ENCODE measurements at places on chromosomes 12 and 14. TPM values are rescaled to one million over a fixed set of nuclear protein-coding genes. Genes with fewer than 3 reads are reported as not detected.

Gene PAPLN
- 1.3 TPM for total RNA-seq

DNA sequence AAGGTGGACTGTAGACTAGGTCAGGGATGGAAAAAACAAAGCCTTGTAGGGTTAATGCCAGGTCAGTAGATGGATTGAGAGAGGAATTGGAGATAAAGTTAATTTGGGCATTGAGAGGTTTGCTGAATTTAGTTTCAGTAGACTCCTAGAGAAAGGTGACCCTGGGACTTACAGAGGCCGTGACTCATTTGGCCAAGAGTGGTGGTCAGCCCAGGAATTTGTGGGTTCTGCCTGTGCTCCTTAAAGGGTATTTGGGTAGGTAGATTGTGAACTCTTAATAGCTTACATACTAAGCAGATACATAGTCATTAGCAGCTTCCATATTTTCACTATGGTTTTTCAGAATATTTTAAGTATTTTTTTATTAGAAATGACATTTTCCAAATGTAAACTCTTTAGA is 21.8 kb downstream of the PLEKHA5 start:
- no peaks in the 10 kb centered on the region for H3K4me1 ChIP-seq
- no peaks in the 10 kb centered on the region for H3K36me3 ChIP-seq
- H3K27me3 ChIP-seq, result no peaks in the 10 kb centered on the region
- DNase-seq, result no peak

- H3K36me3 ChIP-seq, result no peaks in the 10 kb centered on the region
- no peak overlapping the region for H3K4me3 ChIP-seq
- H3K27me3 ChIP-seq, result no peaks in the 10 kb centered on the region
Observed at GRCh38 chr14:93764211-93764659, 24.1 kb downstream of the PRIMA1 start.

Gene B4GALNT3
- total RNA-seq, result 0.66 TPM

DNA sequence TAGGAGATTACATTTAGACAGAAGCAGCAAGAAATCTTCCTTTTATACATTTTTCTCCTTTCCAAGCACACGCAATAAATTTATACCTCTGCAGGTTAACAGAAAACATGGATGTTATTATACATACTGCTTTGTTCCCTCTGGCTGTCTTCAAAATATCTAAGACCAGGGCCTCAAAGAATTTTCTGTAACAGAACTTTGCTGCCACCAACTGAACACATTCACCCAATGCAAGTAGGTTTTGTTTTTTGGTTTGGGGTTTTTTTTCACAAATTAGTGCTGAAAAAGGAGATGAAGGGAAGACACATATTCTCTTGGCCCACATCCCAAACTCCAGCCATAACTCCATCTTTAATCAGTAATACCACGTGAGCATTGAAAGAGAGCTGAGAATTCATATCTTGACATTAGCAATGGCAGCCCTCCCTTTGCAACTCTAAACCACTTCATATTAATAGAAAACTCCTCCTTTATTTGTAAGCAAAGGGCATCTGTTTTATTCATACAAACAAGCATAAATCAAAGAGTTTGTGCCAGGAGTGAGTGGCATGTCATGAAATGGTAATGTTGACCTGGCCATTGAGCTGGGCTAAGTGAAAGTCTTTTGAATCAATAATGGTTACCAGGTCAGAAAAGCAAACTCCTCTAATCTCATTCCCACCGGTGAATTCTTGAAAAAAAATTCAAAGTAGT is 150.8 kb upstream of the FSCB start:
- peaks cover 16% of the 10 kb centered on the region for H3K4me1 ChIP-seq
- no peak overlapping the region for H3K4me3 ChIP-seq
- H3K36me3 ChIP-seq, result no peaks in the 10 kb centered on the region
- peak overlapping the region; percentile 10 for H3K27ac ChIP-seq

Gene SERPINA10
- 114 TPM for total RNA-seq

DNA sequence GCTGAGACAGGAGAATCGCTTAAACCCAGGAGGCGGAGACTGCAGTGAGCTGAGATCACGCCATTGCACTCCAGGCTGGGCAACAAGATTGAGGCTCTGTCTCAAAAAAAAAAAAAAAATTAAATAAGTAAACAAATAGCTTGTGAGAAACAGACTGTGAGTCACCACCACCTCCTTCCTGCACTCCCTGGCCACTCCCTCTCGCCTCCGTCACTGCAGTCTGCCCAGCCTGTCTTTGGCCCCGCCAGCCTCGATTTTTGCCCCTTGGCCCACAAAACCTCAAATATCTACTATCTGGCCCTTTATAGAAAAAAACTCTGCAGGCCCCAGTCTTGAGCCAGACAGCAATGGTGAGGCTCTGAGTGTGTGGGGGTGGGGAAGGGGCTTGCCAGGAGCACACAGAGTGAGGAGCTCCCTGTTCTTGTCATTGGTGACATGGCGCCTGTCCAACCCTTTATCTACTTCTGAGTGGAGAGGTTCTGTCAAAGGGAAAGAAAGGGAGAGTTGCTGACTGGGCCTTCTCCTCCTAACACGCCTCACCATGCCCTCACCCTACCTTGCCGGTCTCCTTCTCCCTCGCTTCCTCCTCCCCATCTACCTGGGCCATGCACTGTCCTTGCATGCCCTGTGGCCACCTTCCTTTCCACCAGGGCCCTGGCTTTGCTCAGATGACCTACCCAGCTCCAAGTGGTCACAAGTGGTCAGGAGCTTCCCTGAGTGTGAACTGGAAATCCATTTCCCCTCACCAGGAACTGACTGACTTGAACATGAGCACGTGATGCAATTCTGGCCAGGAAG is 22.1 kb downstream of the LGMN start:
- no peaks in the 10 kb centered on the region for H3K4me1 ChIP-seq
- no peak for DNase-seq
- H3K27ac ChIP-seq, result peak overlapping the region; percentile 67
- H3K4me3 ChIP-seq, result no peak overlapping the region
- H3K27me3 ChIP-seq, result no peaks in the 10 kb centered on the region
- H3K36me3 ChIP-seq, result peaks cover 3% of the 10 kb centered on the region

DNA sequence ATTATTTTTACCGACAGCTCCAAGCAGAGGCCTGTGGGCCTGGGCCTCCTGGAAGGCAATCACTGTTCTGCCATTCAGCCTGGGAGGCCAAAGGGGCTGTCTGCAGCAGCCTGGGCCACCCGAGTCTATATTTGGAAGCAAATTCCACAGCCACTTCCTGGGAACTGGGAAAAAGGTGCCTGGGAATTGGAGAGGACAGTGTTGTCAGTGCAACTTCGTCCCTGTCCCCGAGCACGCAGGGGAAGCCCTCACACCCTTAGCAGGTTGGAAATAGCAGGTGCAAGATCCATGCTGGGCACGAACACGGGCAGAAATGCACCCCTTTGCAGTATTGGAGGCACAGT is 9.6 kb upstream of the TBX5 start:
- no peak for DNase-seq
- peaks cover 18% of the 10 kb centered on the region for H3K27me3 ChIP-seq
- no peak overlapping the region for H3K27ac ChIP-seq
- no peaks in the 10 kb centered on the region for H3K4me1 ChIP-seq

Gene FZD10
- not detected for total RNA-seq

Gene ACVR1B
- total RNA-seq, result 14.1 TPM

- no peaks in the 10 kb centered on the region for H3K27me3 ChIP-seq
- no peaks in the 10 kb centered on the region for H3K4me1 ChIP-seq
- H3K36me3 ChIP-seq, result no peaks in the 10 kb centered on the region
- no peak overlapping the region for H3K27ac ChIP-seq
- no peak overlapping the region for H3K4me3 ChIP-seq
Observed at GRCh38 chr12:52231305-52232202, 1.5 kb upstream of the KRT7 start.

Gene TNFAIP2
- 35.4 TPM for total RNA-seq

- H3K4me1 ChIP-seq, result no peaks in the 10 kb centered on the region
- no peaks in the 10 kb centered on the region for H3K36me3 ChIP-seq
- H3K4me3 ChIP-seq, result no peak overlapping the region
- no peaks in the 10 kb centered on the region for H3K27me3 ChIP-seq
- DNase-seq, result no peak
Observed at GRCh38 chr12:8482571-8483061, 26.9 kb downstream of the CLEC6A start.

Gene PAX9
- not detected for total RNA-seq

GRCh38 chr12:51862947-51863346 is 14.4 kb upstream of the FIGNL2 start:
- H3K4me1 ChIP-seq, result no peaks in the 10 kb centered on the region
- H3K27me3 ChIP-seq, result no peaks in the 10 kb centered on the region
- no peak overlapping the region for H3K27ac ChIP-seq
- no peak for DNase-seq
- H3K4me3 ChIP-seq, result no peak overlapping the region

DNA sequence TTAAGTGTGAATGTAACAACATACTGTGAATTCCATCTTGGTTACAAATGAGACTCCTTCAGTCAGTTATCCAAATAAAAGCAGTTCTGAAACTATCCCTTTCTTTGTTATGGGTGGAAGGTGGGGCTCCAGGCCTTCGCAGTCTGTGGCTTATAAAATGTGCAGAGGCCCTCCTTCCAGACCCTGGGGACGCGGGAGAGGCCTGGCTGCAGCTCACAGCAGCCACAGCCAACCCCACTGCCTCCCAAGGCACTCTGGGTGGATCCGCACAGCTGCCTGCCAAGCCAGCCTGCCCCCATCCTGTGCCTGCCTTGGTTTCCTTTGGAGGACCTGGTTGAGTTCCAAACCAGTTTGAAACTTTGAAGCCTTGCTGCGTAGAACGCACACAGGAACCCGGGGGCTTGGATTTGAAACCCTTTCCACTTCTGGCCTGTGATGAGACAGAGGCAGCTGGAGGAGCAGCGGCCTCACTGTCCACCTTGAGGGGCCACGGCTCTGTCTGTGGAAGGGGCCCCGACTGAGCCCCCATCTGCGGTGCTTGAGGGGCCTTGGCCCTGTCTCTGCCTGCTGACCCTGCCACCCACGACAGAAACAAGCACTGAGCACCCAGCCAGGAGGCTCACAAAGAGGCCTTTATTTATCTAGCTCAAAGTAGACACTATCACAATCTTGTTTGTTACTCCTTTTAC is 30.4 kb downstream of the CCNK start:
- peaks cover 6% of the 10 kb centered on the region for H3K4me1 ChIP-seq
- no peak for DNase-seq
- no peak overlapping the region for H3K27ac ChIP-seq

DNA sequence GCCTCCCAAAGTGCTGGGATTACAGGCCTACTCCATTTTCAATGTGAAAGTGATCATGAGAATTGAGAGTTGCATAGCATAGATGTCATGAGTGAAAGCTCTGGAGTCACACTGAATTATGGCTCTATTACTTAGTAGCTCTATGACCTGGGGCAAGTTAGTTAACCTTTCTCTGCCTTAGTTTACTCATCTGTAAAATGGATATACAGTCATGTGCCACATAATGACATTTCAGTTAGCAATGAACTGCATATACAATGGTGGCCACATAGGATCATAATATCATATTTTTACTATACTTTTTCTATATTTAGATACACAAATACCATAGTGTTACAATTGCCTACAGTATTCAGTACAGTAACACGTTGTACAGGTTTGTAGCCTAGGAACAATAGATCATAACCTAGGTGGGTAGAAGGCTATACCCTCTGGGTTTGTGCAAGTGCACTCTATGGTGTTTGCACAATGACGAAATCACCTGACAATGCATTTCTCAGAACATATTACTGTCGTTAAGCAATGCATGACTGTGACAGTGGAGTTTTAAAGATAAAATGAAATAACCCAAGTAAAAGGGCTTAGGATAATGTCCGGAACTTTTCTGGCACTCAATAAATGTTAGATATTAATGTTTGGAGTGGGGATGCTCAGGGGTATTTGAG is 53.1 kb downstream of the ZFYVE26 start:
- H3K36me3 ChIP-seq, result no peaks in the 10 kb centered on the region
- no peak overlapping the region for H3K4me3 ChIP-seq
- no peaks in the 10 kb centered on the region for H3K27me3 ChIP-seq
- no peak for DNase-seq

Gene UBE3B
- total RNA-seq, result 22.4 TPM

- H3K36me3 ChIP-seq, result no peaks in the 10 kb centered on the region
- no peak overlapping the region for H3K27ac ChIP-seq
- no peak overlapping the region for H3K4me3 ChIP-seq
Observed at GRCh38 chr14:69005432-69006148, 26.5 kb upstream of the ACTN1 start.

Gene ARHGEF40
- total RNA-seq, result 17.1 TPM

GRCh38 chr12:27551172-27551840 is 27.3 kb downstream of the PPFIBP1 start:
- H3K36me3 ChIP-seq, result no peaks in the 10 kb centered on the region
- no peak overlapping the region for H3K27ac ChIP-seq
- H3K27me3 ChIP-seq, result no peaks in the 10 kb centered on the region
- H3K4me3 ChIP-seq, result no peak overlapping the region
- no peak for DNase-seq
- H3K4me1 ChIP-seq, result peaks cover 55% of the 10 kb centered on the region

DNA sequence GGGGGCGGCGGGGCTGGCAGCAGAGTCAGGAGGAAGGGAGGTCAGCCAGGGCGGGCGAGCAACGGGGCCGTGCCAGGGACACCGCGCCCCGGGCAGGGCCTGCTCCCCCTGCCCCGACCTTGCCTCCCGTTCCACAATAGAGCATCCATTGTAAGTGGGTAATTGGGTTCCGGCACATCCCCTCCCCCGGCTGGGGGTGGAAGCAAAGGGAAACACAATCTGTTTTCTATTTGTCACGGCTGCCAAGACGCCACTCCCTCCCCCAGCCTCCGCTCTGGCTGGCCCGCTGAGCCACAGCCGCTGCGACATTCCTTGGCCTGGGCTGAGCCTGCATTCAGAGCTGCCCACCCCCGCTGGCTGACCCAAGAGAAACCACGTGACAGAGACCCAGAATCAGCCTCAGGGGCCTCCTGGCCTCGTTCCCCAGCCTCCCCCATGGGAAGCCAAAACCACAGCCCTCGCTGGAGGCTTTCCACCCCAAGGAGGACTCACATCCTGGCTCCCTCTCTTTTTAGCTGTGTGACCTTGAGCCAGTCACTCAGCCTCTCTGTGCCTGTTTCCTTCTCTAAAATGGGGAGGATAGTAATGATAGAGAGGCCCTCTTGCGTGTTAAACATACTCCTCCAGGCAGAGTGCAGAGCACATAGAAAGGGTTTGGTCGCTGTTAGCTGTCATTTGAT is 117.6 kb downstream of the SCARB1 start:
- no peaks in the 10 kb centered on the region for H3K27me3 ChIP-seq
- H3K4me1 ChIP-seq, result peaks cover 61% of the 10 kb centered on the region
- no peak overlapping the region for H3K4me3 ChIP-seq
- peak; percentile 94 for DNase-seq
- no peaks in the 10 kb centered on the region for H3K36me3 ChIP-seq

DNA sequence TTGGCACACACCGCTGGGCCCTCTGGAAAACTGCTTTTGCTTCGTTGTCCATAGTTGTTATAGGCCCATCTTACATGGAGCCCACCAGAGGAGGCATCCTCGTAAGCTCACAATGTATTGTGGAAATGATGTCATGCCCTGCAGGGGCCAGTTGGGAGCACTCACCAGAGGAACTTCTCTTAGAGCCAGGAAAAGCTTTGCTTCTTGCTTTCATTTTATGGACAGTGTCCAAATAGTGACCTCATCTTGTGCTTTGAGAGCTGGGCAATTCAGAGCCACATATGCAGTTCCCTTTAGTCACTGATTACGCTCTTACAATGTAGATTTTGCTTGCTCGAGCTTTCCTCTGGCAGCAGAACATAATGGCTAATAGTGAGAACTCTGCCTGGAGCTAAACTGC is 275.6 kb downstream of the AACS start:
- no peaks in the 10 kb centered on the region for H3K27me3 ChIP-seq
- no peaks in the 10 kb centered on the region for H3K4me1 ChIP-seq
- no peak overlapping the region for H3K27ac ChIP-seq
- DNase-seq, result no peak
- no peak overlapping the region for H3K4me3 ChIP-seq
